ENCODE measurements at places on chromosomes 5 and 9.

DNA sequence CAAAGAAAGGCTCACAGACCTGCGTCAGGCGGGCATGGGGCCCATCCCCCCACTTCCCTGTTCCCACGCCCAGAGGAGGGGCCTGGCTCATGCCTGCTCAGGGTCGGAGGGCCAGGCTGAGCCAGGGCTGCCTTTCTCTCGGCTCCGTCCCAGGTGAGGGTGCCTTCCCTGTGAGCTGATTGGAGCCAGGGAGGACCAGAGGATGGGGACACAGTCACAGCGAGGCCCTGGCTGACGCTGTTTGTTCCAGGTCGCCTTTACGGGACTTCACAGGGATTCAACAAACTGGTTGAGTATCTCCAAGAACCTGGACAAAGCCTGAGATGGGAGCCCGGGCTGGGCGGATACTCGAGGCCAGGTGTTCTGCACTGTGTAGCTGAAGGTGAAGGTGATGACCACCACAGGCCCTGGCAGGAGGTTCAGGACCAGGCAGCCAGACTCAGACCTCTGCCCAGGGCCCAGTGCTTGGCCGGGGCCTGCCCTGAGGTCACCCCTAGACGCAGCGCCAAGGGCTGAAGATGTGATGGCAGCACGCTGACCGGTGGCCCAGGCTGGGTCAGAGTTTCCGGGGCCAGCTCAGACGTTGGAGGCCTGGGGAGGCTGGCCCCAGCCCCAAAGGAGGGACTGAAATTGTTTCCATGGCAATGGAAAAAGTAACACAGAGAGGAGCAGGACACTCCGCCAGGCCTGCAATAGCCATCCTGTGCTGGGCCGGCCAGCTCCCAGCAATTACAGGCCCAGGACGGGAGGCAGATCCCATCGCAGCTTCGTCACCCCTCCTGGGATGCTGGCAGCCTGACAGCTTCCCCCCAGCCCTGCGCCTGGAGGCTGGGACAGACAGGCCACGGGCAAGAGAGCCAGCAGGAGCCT, 65.3 kb upstream of the ADAMTS2 start:
- DNase-seq = no peak

- DNase-seq = no peak
Measured at GRCh38 chr9:130931508-130932254, 7.4 kb downstream of the FIBCD1 start.

DNA sequence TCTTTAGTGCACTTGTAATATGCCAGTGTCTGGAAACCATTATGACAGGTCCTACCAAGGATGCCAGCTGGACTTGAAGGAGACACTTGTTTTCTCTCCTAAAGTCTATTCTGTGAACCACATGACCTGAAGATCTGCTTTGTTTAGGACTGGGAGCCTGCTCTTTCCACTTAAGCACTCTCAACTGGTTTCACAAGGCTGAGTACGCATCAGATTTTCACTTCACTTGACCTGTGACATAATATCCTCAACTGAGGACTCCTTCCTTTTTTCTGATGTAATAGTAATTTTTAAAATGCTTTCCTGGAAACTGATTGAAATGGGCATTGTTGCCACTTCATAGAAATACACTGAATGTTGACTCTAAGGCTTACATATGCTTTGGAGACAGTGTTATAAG, 52.2 kb downstream of the PDE8B start:
- no peak for DNase-seq

GRCh38 chr9:36113999-36114398, 22.5 kb upstream of the GLIPR2 start:
- no peak for DNase-seq

DNA sequence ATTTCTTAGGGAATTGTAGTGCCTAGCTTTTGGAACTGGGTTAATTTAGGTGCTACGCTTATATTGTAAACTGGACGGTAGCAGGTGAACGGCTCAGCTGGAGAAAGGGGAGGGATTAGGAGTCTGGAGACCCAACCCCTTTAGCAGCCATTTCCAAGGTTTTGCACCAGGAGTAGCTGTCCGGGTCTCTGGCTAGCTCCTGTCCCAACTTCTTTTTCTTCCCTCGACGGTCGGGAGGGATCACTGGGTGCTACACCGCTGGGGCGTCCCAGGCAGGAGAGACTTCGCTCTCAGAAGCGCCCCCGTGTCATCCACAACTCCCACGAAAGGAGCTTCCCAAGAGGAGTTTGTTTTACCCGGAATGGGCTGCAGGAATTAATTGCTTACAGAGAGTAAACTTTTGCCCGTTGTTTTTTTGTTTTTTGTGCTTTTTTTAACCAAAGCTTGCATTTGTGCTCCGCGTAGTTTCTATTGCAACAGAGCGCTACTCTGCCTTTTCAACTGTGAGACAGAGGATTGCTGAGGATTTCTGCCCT, 1640.9 kb upstream of the C9orf72 start:
- DNase-seq = no peak

All from stimulated activated CD4-positive, alpha-beta T cell treated with anti-CD3 and anti-CD28 coated beads, TNF-alpha, amount 100 ng/mL, for 4 hours (primary cell).